ENCODE measurements at places on chromosomes 5 and 9.
A peak's percentile ranks its signal among the peaks of the same experiment; 100 is the strongest.

DNA sequence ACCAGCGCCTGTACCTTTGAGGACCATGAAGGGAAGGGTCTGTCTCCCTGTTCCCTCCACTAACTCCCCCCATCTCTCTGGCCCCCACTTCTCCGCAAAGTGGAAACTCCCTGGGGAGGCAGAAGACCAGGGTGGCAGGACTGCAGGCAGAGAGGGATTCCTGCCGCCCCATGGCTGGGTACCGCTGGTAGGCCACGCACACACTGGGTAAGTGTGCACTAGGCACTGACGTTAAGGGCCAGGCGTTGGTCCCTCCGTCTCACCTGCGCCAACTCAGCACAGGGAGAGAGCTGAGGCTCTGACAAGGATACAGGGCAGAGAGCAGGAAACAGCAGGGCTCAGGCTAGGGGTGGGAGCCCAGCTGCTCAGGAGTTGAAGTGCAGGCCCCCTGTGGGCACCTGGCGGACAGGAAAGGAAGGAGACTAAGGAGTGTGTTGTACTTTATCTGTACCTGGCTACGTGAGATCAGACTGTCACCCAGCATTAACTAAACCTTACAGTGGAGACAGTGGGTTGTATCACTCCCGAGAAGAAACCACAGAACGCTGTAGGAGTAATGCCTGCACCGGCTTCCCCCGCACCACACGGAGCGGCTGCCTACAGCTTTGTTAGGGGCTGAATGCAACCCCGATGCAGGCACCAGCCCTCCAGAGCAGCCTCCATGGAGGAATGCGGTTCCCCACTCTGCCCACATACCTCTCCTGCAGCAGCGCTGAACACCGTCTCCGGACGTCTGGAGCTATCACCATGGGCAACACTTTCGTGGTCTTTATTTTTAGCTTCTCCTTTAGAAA lies 34.2 kb upstream of the CLPTM1L start:
- DNase-seq, result no peak

- DNase-seq, result no peak
Measured at GRCh38 chr9:14775917-14776316, 53.4 kb upstream of the CER1 start.

DNA sequence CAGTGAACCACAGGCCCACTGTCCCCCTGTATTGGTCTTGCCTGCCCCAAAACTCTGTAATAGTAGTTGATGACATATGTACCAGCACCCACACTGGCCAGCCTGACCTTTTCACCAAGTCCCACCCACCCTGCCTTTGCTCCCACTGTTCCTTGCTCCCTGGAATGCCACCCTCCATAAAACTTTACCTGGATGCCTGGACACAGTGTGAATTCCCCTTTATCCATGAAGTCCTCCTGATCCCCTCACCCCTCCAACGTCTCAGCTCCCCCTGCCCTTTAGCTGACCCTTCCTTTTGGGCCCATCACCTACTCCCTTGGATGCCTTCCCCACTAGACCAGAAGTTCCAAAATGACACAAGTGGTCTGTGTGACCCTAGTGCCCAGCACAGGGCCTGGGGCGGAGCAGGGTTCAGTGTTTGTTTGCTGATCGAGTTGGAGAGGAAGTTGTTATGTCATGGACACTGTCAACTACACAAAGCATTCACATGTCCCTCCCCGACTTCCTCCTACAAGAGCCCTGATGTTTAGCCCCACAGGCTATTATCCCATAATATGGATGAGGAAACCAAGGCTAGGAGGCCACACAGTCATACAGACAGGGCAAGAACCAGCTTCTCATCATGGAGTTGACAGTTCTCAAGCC lies 16.1 kb downstream of the AMBP start:
- DNase-seq, result no peak

DNA sequence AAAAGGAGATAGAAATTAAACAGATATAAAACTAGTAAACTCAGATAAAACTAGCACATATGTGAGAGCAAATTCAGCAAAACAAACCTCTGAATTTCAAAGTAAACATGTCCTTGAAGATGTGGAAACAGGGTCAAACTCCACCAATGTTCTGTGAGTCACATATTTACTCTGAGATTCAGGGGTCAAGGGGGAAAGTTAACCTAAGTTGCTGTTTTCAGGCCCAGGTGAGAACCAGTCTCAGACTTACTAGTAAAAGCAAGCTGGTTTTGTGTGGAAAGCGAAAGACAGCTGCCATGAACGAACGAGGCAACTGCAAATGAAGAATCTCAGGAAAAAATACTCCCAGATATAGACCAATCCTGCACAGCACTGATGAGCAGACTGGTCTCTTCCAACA lies 29.0 kb downstream of the PSMB7 start:
- no peak for DNase-seq

GRCh38 chr9:35814106-35814840 lies 569 bp downstream of the HINT2 start:
- peak; percentile 22 for DNase-seq

DNA sequence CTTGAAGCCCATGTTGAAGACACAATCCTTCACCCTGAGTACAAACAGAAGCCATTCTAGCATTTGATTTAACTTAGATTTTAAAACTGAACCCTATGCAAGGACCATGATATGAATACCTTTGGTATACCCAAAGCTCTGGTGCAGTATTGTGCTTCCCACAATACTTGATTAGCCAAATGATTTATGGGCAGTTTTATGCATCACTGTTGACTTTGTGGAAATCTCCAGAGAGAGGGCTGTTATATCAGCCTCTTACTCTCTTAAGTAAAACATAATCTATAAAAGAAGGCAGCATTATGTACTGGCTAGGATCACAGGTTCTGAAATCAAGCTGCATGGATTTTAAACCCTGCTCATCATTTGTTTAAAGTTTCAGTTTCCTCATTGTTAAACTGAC lies 762.8 kb downstream of the EFNA5 start:
- DNase-seq, result no peak

GRCh38 chr5:75439276-75439675 lies 72.2 kb downstream of the CERT1 start:
- DNase-seq, result no peak

- no peak for DNase-seq
Measured at GRCh38 chr5:159478950-159479349, 148.7 kb upstream of the IL12B start.

GRCh38 chr5:96855031-96855872 lies 21.0 kb upstream of the ERAP2 start:
- DNase-seq, result no peak

DNA sequence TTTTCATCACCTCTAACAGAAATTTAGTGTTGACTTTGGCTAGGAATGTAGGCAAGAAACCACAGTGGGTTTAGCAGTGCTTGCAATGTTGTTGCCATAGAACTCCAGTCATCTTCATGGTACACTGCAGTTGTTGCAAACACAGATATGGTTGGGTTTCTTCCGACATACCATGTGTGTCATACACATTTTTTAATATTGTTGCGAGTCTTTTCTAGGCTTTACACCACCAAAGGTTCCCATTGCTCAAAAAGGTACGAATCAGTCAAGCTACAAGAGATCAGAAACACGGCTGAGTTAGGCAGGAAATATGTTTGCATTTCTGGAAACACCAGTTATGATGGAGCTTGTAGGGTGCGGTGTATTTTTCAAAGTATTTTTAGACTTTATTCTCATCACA lies 172.4 kb downstream of the SYK start:
- DNase-seq, result no peak

DNA sequence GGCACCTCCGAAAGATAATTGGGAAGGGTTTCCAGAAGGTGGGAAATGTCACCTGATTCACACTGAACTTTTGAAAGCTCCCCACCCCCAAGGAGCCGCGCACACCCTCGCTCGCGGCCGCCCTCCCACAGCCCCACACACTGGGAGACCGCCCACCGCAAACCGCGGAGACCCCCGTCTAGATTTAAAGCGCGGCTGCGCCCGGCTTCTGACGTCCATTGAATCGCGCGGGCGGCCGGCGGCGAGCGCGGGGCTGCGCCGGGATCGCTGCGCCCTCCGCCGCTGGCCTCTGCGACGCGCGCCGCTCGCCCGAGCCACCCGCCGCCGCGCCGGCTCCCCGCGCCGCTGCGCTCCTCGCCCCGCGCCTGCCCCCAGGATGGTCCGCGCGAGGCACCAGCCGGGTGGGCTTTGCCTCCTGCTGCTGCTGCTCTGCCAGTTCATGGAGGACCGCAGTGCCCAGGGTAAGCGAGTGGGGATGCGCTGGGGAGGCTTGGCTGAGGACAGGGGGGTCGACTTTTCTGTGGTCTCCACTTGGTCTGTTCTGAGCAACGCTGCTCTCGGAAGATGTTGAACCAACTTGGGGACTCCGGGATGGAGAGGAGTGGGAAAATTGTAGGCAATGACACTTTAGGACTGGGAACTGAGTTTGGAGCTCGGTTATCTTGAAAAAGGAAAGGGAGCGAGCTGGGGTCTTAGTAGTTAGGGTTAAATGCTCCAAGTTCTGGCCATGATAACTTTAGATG lies at the start of gene FST:
Gene FST, plus strand, starts transcription at position 214 of the 743 bp plus-strand sequence. Its CDS starts 163 bp downstream, at position 377.
- DNase-seq, result no peak

DNA sequence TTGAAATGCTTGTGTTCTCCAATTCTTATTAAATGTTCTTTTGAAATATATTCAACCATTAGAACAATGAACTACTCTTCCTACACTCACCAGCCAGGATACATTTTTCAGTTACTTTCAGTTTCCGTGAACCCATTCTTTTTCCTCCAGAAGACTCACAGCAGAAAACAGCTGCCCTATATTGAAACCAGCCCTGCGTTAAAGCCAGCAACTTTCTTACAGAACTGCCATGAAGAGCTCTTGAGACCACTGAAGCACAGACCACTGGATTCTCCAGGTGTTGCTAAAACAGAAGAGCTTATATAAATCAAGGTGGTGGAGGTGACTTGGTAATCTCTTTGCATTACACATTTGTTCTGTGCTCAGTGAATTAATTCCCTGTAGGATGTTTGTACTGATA lies 365.9 kb upstream of the C9orf72 start:
- DNase-seq, result no peak

DNA sequence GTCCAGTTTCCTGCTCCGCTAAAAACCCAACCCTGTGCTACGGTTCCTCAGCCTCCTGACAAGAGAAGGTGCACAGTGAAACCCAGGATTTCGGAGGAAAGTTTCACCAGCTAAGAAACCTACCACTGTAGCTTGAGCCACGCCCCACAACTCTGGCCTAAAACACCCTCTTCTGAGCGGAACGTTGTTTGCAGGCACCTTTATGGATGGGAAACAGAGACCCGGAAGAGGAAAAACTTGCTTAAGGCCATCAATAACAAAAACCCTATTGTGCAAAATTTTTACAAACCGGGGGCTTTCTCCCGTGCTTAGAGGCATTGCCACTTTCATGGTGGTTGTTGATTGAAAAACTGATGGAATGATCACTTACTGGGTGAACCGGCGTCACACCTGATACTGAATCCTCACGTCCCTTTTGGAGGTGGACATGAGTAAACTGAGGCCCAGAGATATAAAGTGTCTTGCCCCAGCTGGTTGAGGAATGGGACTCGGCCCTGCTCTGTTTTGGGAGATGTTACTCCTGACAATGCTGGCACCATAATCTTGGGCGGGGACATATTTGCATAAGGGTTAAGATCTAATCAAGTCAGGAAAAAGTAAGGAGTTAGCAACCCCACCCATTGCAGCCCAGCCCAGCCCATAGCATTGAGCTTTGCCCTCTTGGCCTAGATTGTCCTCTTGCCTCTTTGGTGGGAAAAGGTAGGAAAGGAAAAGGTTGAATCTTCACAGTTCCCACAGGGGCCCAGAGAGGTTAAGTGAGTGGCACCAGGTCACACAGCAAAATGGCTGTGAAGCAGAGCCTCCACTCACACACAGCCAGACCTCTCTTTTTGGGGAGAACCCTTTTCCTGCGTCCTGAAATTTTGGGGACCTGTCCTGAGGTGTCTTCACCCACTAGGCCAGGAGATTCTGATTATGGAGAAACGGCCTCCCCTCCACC lies 23.2 kb upstream of the PTGS1 start:
- DNase-seq, result no peak

- no peak for DNase-seq
Measured at GRCh38 chr5:31113666-31114350, 79.7 kb upstream of the CDH6 start.

- DNase-seq, result no peak
Measured at GRCh38 chr5:24505258-24505657, 139.5 kb downstream of the CDH10 start.

DNA sequence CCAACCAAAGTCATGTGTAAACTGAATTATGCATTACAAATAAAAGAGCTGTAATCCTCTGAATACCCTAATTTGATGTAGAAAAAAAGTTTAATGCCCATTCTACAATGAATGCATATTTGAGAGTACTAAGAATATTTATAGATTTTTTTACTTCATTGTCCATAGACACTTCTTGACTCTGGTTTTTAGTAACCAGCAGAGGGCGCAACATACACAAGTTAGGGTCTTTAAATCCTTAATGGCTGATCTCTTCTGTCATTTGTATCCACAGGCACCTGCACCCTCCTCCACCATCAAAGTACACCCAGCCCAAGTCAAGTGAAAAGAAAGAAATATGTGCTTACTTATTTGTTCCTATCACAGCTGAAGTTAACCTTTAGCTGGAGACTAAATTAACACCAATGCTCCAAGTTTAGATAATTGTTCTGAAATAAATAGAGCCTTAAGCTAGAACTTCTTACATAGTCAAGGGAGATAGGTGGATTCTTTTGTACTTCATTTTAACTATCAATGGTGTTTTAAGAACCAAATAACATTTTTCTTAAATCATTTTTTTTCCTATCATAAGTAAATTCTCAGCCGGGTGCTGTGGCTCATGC lies 524.2 kb upstream of the DAB2 start:
- peak; percentile 48 for DNase-seq

- DNase-seq, result no peak
Measured at GRCh38 chr5:175337680-175338079, 106.3 kb downstream of the DRD1 start.

- DNase-seq, result no peak
Measured at GRCh38 chr5:95390812-95391492, at the start of gene FAM81B. Gene FAM81B (plus strand): TSS chr5:95391366. CDS start chr5:95391390, 24 bp downstream.

GRCh38 chr5:19058216-19058615 lies 929.8 kb downstream of the CDH18 start:
- DNase-seq, result no peak

GRCh38 chr5:69331528-69332445 lies 814 bp downstream of the CCDC125 start:
- no peak for DNase-seq

DNA sequence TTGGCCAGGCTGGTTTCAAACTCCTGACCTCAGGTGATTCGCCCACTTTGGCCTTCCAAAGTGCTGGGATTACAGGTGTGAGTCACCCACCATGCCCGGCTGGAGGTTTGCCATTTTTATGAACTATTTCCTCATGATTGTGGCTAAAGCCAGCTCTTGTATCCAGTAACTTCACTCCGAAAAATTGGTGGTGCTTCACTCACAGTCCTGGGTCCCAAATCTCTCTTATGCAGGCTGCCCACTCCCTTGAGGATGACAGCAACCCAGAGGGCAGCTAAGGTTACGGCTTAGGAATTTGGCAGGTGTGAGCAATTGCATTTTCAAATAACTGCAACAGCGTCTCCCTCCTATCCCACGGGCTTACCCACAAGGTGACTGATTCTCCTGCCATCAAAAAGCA lies 23.4 kb upstream of the FUBP3 start:
- DNase-seq, result no peak

DNA sequence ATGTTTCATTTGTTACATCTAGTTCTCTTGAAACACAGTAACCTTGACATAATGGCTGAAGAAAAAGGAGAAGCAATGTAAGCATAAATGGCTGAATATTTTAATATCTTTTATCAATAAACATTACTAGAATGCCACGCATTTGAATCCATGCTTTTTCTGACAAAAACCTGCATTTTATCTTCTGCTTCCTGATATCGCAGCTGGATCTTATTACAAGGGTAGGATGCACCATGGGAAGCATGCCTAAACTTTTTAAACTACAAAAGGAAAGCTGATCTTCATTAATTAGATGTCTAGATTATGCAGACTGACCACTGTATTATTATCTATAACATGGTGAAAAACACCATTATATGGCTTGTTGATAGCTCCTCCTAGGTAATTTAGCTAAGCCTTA lies 156.6 kb downstream of the SLF1 start:
- DNase-seq, result no peak

Measured in activated T-cell treated with anti-CD3 and anti-CD28 coated beads for 1 hour (primary cell).